ENCODE measurements at places on chromosomes 7 and 10. TPM values are rescaled to one million over a fixed set of nuclear protein-coding genes. Genes with fewer than 3 reads are reported as not detected.

DNA sequence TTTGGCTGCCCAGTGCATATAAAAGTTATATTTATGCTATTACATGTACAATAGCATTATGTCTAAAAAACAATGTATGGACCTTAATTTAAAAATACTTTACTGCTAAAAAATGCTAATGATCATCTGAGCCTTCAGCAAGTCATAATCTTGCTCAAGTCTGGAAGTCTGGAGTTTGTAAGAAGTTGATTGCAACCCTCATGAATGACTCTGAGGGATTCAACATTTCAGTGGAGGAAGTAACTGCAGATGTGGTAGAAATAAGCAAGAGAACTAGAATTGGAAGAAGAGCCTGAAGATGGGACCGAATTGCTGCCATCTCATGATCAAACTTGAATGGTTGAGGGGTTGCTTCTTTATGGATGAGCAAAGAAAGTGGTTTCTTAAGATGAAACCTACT, 13.0 kb upstream of the ADAMTS14 start:
- DNase-seq: no peak

GRCh38 chr7:127438836-127439235, 46.3 kb upstream of the ZNF800 start:
- no peak for DNase-seq

Gene COBL
- 26.5 TPM for polyA plus RNA-seq

Gene CALCR
- 0.88 TPM for polyA plus RNA-seq

All from renal pelvis (tissue), 12 donors.